ENCODE measurements at places on chromosomes 12 and 14. TPM values are rescaled to one million over a fixed set of nuclear protein-coding genes. Genes with fewer than 3 reads are reported as not detected.

NPFF gene
- total RNA-seq, result not detected

KRT3 gene
- not detected for total RNA-seq

ANG gene
- 1.7 TPM for total RNA-seq

AJUBA gene
- total RNA-seq, result 0.34 TPM

GRCh38 chr12:26197832-26198231 is 2.5 kb downstream of the SSPN start:
- DNase-seq, result no peak

DNA sequence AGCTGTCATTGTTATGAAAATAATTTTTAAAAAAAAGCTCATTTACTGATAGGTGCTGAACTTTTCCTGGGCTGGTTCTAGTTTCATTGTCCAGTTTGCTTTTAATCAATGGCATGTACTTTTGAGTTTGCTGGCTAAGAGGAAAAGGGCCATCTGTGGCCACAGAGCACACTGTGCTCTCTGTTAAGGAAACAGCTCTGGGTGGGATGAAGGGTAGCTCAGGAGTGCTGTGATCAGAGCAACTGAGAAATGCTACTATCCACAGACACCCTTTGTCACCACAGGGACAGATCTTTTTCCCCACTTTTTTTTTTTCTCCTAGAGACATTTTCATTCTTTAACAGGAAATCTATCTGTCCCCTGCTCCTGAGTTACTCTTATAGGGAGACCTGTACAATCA is 387.1 kb upstream of the PRICKLE1 start:
- no peak for DNase-seq

GRCh38 chr12:62264706-62265105 is 4.5 kb downstream of the USP15 start:
- no peak for DNase-seq

GRCh38 chr12:102459314-102459713 is 21.0 kb downstream of the IGF1 start:
- DNase-seq, result no peak

DNA sequence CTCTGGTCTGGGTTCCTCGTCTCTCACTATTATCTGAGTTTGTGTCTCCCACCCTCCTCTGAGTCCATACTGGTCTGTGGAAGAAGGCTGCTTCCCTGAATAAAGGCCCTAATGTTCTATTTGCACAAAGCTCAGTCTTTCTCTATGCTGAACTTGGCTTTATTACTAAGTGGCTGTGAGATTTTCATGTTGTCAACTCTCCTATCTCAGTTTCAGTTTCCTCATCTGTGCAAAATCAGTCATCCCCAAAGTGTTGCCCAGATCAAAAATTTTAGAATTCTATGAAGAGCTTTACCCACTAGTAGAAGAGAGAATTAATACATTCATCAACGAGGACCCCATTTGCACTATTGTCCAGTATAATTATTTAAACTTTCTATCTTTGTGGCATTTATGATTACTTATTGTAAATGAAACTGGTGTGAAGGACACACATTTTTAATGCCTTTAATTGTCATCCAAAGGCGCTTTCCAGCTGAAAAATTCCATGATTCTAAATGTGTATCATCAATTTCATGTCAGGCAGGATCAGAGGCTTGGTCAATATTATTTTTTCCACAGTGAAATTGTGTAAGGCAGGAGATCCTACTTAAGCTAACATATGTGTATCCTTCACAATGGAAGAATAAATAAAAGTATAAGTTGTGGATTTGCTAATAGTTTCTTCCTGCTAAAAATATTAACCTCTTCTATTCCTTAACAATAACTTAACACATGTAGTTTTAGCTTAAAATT is 79.1 kb upstream of the EEA1 start:
- DNase-seq, result no peak

- DNase-seq, result no peak
Measured at GRCh38 chr12:74334780-74335179, 202.9 kb upstream of the ATXN7L3B start.

Data from glutamatergic neuron (in vitro differentiated cells).